ENCODE measurements at places on chromosomes 7 and 10. TPM values are rescaled to one million over a fixed set of nuclear protein-coding genes. Genes with fewer than 3 reads are reported as not detected.

DNA sequence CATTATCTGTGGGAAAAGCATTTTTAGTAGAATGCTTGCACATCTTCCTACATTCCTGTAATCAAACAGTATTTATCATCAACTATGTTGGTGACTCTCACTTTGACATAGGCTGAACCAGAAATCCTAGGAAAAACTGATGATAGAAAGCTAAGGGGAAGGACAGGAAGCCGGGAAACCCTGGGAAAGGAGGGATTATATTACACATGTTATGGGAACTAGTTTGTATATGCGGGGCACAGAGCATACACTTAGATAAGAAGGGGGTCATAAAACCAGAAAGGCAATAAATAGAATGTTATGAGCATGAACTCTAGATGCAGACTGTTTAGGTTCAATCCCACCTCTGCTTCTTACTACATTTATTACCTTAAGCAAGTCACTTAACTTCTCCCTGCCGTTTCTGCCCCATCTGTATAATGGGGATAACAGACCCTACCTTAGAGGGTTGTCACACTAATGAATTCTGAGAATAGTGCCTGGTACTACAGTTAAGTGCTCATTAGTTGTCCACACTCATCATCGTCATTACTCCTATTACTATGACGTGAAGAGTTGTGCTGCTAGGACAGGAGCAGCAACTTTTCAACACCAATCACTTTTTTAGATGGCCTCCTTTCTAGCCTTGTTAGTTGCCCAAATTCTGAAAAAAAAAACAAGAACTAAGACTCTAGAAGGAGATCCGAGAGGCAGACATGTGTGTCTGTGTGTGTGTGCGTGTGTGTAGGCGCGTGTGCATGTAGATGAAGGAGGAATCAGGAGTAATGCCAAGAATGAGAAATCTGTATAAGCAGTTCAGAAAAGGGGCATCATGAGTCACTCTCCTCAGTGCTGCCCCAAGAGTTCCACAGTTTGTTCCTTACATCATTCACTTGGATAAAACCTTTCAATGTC, 52.2 kb downstream of the KMT2C start:
- DNase-seq, result no peak

GRCh38 chr10:663831-664251, 25.6 kb downstream of the DIP2C start:
- DNase-seq, result no peak

GRCh38 chr7:45196374-45196773, 38.8 kb downstream of the RAMP3 start:
- no peak for DNase-seq

The PTPRN2 gene
- 30.3 TPM for total RNA-seq
